ENCODE measurements at places on chromosomes 1 and 21.

- DNase-seq: no peak
Measured at GRCh38 chr1:180793451-180793850, 119.2 kb upstream of the KIAA1614 start.

GRCh38 chr1:114081437-114082303, 72.0 kb downstream of the SYT6 start:
- no peak for DNase-seq

- DNase-seq: no peak
Measured at GRCh38 chr1:15676688-15677661, 7.1 kb upstream of the PLEKHM2 start.

DNA sequence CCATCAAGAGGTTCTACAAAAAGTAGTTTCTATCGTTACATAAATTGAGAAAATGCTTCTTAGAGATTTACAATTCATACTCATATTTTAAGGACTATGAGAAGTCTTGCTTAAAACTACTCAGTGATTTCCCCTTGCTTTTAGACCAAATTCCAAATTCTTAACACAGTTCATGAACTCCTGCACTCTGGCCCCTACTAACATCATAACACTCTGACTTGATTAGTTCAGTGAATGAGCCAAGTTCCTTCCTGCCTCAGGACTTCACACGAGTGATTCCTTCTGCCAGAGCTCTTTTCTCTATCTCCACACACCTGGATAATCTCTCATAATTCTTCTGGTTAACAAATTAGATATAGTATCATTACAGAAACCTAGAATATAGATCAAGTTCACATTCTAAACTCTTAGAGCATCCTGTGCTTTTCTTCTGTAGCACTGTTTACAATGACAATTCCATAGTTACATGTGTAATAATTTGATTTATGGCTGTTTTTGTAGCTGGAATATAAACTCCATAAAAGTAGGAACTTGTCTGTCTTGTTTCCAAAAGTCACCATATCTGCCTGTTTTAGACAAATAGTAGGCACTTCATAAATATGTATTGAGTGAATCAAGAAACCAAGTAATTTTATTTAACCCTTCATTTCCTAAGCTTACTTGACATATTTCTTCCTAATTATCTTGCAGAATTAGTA, 59.9 kb downstream of the NUF2 start:
- DNase-seq: no peak

- DNase-seq: no peak
Measured at GRCh38 chr1:2089051-2089450, 38.8 kb downstream of the PRKCZ start.

DNA sequence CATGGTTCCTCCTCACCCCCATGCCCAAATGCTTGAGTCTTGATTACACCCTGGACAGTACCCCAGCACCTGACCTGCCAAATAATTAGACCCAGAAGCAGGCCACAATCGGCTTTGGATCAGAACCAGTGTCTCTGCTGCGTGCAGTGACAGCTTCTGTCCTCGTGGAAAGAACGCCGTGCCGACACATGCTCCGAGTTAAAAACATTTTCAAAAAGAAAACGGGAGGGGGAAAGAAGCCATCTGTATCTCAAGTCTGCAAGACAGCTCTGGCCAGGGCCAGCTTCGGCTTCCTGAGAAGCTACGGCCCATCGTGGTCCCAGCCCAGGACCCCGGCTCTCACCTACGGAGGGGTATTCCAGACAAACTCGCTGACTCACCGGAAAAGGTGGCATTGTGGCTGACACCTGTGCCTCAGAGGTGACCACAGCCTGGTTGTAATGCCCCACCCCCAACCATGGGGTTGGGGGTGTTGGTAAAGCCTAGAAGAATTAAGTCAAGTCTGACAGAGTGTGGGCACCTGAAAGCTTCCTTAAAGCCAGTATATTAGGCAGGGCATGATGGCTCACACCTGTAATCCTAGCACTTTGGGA, 25.8 kb downstream of the SSBP3 start:
- DNase-seq: no peak

DNA sequence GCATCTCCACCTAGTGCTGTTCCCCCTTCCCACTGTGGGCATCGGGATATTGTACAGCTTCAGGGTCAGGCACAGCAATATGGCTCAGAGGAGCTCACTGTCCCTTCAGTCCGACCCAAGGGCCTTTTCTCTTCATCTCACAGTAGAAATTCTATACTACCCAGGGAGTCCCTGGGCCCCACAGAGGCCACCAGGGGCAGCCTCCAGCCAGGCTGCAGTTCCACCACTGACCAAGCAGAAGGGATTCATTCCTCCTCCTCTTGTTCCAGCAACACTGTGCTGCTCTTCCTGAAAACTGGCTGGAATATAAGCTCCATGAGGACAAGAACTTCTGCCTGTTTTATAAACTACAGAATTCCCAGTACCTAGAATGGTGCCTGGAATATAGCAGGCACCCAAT, 70.5 kb downstream of the CD34 start:
- no peak for DNase-seq

DNA sequence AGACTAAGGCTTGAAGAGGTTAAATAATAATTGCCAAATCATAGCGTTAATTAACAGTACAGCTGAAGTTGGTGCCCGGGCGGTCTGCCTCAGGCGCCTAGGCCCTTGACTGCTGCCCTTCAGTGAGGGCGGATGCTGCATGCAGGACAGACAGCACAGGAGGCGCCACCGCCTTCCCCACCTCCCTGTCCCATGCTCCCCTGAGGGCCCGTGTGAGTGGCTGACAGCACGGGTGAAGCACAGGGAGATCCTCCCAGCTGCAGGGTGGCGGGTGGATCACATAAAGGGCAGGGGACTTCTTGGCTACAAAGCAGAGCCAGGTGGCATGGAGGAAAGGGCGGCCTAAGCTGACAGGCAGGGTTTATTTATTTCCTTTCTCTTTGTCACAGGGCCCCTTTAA, 49.1 kb downstream of the DDX20 start:
- no peak for DNase-seq

- no peak for DNase-seq
Measured at GRCh38 chr1:55311057-55311641, 96.0 kb upstream of the USP24 start.

DNA sequence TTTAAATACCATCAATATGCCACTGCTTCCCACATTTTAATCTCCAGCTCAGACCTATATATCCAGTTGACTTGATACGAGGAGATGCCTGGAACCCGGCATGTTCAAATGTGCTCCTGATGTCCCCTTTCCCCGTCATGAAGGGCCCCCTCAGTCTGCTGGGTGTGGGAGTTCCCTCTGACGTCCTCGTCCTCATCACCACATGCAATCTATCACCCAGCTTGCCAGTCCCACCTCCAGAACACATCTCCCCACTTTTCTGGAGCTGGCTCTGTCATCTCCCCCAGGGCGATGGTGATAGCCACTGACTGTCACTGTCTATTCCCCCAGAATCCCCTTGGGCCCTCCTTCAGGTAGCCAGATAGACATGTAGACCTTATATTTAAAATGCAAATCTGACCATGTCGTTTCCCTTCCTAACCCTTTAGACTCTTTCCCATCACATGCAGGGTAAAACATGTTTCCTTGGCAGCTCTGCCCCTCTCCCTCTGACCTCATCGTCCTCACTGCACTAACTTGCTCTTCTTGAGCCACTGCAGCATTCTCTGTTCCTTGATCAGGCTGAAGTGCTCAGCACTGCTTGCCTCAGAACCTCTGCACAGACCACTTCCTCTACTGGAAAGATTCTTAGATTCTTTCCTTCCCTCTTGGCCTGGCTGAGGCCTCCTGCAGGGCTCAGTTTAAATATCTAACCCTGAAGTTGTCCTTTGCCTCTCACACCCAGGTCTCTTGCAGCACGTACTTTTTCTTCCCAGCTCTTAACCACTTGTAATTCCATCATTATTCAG, 7.4 kb downstream of the AZIN2 start:
- no peak for DNase-seq

DNA sequence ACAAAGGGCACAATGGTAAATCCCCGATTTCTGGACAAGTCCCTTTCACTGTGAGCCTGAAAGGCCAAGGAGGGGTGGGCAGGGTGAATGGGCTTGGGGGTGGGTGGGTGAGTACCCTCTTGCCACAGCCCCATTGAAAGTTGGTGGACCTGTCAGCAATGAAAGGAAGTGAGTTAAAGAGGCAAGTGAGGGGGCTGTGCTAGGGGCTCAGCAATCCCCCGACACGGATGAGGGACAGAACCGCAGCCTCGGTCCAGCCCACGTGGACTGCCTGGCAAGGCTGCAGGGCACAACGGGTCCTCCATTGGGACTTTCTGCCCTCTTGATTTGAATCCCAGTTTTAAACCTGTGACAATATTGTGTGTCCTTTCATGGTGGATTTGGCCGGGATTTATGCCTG, 255.3 kb downstream of the FOXD2 start:
- no peak for DNase-seq

DNA sequence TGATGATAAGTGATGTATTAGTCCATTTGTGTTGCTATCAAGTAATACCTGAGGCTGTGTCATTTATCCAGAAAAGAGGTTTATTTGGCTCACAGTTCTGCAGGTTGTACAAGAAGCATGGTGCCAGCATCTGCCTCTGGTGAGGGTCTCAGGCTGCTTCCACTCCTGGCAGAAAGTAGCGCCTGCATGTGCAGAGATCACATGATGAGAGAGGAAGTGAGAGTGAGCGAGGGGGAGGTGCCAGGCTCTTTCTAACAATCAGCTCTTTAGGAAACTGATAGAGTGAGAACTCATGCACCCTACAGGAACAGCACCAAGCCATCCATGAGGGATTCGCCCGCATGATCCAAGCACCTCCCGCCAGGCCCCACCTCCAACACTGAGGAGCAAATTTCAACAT, 2.2 kb upstream of the FHAD1 start:
- no peak for DNase-seq

- DNase-seq: no peak
Measured at GRCh38 chr1:17535300-17535936, 4.1 kb upstream of the ARHGEF10L start.

DNA sequence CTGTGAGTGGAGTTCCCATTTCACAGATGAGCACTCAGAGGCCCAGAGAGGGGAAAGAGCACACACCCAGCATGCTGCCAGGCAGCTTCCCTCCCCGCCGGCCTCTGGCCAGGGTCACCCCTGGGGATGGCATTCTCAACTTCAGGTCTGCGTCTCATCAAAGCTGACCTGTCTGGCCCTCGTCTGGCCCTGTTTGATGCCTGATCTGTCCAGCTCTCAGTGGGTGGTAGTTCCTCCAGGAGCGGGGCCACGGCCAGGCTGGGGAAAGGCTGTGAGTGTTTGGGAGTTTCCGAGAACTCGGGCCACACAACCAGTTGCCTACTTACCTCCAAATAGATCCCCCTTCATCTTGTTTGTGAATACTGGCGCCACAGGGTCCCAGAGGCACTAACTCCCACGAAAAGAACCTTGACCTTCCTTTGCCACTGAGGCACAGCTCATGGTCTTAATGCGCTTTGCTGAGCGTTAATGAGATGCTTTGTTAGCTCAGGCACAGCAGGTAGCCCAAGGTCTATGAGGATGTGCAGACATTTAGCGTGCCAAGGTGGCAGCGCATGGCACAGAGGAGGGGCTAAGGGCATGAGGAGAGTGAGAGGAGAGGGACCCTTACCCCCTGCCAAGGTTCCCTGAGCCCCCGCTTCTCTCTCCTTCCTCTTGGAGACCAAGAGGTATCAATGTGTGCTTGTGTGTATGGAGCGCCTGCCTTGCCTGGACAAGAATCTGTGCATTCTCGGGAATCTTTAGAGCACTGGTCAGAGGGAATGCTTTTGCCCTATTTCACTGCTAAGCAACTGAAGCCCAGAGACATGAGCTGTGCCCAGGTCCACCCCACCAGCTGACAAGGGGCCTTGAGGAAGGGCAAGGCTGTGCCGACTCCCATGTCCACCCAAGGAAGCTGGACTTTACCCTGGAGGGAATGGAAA, 61.2 kb downstream of the DISP3 start:
- no peak for DNase-seq

- no peak for DNase-seq
Measured at GRCh38 chr1:59332983-59333382, 36.1 kb downstream of the FGGY start.

DNA sequence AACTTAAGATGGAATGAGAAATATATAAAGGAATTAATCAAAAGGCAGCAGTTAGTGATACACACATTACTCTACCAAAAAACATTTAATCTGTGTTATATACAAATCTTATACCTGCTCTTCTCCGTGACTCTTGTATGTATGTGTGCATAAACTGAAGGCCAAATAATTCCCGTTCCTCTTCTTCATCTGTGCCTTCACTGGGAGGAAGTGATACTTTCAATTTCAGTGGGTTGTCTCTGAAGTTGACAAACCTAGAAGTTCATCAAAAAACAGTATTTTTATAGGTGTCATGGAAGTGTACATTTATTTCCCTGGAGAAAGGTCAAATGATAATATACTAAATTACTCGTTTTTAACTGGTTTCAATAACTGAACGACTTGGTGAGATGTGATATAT, 19.3 kb downstream of the TRMT13 start:
- DNase-seq: no peak

DNA sequence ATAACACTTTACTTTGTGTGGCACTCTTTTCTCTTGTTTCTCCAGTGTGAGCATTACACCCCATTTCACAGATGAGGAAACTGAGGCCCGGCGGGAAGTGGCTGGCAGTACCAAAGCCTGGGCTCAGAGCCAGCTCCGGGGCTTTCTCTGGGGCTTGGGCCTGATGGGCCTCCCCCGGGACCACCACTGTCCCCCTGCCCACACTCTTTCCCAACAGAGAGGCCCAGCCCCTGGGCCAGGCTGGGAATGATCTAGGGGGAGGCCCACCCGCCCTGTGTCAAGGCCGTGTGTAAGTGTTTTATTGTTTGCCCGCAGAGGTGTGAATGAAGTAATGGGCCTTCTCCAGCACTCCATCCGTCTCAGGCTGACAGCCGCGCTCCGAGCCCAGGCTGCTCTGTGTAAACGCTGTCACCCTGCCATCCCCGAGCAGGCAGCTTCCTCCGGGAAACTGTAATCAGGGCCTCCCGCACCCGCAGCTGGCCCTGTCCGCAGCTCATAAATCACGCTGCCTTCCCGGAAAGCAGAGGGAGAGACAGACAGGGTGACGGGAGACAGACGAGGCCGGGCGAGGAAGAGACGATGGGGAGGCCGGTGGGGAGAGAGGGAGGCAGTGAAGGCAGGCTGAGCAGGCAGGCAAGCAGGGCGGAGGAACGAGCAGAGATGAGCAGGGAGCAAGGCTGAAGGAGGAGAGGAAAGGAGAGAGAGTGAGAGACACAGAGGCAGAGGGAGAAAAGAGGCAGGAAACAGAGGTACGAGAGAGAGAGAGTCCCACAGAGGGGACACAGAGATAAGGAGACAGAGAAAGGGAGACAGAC, 109.7 kb upstream of the ZBTB40 start:
- no peak for DNase-seq

GRCh38 chr1:8055973-8056372, 29.9 kb upstream of the ERRFI1 start:
- no peak for DNase-seq

DNA sequence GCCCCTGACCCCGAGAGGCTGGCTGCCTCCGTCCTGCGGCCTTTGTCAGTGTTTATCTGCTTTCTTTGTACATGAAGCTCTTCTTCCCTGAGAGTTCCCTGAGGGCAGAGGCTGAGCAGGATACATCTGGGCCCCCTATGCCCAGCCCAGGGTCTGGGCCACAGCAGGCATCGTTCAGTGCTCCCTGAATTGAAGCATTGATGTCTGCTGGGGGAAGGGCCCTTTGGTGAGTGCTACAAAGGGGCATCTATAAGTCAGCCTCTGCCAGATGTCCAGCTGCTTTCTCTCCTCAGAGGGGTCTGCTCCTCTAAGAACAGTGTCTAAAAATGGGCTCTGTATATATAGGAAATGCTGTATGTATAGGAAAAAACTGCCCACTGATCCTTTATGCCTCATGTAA, 2.1 kb downstream of the HEYL start:
- no peak for DNase-seq

GRCh38 chr1:14110040-14110439, 410.1 kb downstream of the PRDM2 start:
- no peak for DNase-seq

Data from CD4-positive, alpha-beta memory T cell (primary cell).